GM12864 (cell line): ENCODE measurements at places on chromosomes 6 and 20.

DNA sequence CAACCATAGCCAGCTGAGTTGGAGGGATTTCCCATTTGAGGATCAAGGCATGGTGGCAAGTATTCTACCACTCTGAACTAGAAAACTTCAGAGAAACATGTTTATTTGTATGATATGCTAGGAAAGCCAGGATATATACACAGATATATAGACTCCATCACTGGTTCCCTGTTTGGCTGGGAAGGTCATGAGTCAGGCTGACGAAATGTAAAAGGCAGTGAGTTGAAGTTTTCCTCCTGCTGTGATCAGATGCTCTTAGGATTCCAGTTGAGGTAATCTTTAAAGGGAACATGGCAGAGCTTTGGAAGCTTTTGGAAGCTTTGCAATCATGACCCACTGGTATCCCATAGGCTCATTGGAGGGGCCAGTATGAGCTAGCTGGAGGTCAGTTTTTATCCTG is 1369.1 kb downstream of the EPHA7 start:
- no peak for DNase-seq

- DNase-seq, result no peak
These were observed 17.4 kb downstream of the EZR start for GRCh38 chr6:158801655-158802294.

DNA sequence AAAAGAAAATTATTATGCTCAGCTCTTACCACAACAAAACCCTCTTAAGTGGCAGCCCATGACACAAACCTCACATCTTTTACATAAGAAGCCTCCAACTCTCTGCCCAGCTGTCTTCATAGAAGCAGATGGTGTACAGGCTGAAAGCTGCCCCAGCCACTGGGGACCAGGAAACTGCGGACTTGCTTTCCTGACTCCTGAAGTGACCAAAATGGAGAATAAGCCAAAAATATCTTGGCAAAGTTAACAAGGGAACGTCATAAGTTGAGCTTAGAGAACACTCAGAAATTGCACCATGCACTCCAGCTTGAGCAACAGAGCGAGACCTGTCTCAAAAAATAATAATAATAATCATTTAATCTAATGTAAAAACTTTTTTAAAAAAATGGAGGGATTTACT is 160.3 kb upstream of the CDYL start:
- DNase-seq, result no peak

- DNase-seq, result no peak
These were observed 313.9 kb downstream of the UBE3D start for GRCh38 chr6:82751718-82752117.

DNA sequence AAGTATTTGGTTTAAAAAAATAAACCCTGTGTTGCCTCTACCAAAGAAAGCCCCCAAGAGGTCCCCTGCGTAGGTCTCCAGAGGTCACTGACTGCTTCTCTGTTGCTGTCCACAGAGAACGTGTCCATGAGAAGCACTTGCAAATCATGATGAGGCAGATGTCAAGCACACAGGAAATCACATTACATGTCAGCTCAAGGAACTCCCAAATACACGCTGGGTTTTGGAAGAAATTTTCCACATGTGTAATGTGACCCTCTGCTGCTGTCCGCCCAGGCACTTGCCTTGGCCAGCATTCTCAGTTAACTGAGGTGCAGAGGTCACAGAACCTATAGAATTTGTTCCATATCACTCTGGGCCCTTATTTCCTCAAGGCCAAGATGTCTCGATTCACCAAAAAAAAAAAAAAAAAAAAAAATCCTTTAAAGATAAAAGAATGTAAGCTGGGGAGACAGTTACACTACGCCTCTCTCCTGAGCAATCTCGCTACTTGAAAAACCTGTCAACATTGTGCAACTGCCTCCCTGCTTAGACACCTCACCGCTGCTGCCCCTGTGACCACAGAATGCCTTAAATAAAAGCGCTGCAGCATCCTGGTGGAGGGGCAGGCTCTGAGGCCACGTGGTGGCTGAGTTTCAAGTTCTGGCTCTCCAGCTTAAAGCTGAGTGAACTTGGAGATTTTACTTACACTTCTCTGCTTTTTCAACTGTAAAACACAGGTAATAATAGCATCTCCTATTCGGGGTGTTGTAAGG is 42.3 kb downstream of the SLC22A23 start:
- DNase-seq, result no peak

GRCh38 chr6:17103715-17104114 is 1.9 kb downstream of the STMND1 start:
- no peak for DNase-seq

GRCh38 chr6:9523462-9523861 is 891.4 kb downstream of the TFAP2A start:
- no peak for DNase-seq

- peak; percentile 70 for DNase-seq
These were observed 29.9 kb upstream of the ZNF184 start for GRCh38 chr6:27502508-27503435.

DNA sequence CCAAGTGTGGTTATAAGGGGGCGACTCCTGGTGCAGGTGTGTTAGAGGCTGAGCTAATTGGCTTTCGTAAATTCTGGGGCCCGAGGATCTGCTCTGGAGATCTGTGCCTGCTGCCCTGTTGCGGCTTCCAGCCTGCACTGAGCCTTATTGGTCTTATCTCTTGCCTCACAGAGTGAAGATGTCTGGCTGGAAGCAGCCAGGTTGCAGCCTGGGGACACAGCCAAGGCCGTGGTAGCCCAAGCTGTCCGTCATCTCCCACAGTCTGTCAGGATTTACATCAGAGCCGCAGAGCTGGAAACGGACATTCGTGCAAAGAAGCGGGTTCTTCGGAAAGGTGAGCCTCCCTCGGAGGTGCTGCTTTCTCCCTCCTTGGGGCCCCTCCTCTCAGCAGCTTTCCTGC is 20.0 kb downstream of the PRPF6 start:
- no peak for DNase-seq

GRCh38 chr20:54497931-54498718 is 22.7 kb downstream of the DOK5 start:
- no peak for DNase-seq

- no peak for DNase-seq
These were observed 165.4 kb upstream of the GMDS start for GRCh38 chr6:2410656-2411380.

DNA sequence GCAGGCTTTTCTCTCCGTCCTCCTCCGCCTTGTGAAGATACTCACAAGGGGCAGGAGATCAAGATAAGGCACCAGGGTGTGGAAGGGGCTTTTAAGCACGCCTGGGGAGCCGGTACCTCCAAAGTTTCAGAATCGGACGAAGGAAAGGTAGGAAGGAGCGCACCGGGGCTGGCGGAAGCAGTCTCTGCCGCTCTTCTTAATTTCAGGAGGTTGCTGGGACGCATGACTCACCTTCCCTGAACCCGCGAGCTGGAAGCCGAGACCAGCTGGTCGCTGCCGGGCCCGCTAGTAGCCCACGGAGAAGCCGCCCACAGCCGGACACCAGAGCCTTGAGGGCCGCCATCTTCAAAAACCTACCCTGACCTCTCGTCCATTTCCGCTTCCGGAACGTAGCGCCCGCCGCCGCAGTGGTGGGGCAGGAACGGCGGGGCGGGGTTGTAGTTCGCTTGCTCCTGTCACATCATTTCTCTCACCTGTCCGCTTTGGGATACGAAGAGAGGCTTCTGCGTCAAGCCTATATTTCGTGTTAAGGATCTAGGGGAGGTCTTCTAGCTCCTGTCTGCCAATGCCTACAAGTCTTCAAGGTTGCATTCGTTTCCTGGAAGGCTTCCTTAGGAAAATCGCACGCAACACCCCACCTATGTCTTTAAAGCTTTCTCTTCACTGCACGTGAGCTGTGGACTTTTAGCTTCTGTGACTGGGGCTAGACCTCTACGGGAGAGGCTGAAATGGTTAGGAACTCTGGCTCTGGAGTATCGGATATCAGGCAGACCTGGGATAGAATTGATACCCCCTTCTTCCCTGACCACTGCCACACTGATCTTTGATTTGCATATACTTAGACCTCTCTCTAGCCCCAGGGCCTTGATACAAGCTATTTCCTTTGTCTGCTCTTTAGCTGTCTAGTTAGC is at the start of gene MRPS18A:
TSS of gene MRPS18A (minus strand) at position 355 of the 911 bp plus-strand sequence. CDS start at position 343, 12 bp downstream.
- DNase-seq, result no peak

DNA sequence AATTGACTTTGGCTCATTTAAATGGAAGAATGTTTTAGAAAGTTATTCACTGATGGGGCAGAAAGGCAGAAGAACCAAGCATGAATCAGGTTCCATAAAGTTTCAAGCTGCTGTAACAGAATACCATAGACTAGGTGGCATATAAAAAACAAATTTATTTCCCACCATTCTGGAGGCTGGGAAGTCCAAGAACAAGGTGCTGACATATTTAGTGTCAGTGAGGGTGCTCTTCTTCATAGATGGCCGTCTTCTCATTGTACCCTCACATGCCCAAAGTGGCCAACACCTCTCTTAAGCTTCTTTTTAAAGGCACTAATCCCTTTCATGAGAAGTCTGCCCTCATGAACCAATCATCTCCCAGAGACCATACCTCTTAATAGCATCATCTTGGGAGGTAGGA is 560.2 kb upstream of the FLRT3 start:
- no peak for DNase-seq

GRCh38 chr6:15987569-15987968 is 141.3 kb upstream of the MYLIP start:
- DNase-seq, result no peak

DNA sequence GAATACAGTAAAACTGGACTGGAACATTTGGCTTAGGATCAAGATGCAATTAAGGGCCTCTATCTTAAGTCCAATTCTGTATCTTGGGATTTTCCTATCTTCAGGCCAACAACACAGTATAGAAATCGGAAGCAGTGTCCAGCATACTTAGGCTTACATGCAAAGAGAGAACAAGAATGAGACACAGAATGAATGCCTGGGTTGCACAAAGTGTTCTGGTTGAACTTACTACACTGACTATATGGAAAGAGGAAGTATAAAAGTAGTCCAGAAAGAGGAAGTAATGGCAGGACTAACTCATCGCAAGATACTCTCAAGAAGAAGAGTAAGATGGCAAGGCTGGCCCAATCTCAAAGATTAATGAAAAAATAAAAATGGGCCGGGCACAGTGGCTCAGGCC is 87.6 kb downstream of the BTBD9 start:
- peak; percentile 65 for DNase-seq

DNA sequence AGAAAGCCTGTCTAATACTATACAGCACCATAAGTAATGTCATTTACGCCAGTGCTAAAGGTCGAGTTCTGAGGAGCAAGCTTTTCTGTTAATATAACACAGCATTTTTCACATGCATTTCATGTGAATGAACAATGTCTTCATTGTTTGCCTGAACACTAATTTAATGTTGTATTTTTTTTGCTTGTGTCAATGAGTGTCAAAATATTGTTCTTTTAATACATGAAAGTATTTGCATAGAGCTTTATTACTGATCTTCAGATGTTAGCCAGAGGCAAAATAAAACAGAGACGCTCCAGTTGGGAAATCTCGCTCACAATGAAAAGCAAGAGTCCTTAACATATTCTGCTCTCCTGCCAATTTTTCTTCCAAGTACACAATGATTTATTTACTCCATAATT is 151.8 kb downstream of the FOXC1 start:
- no peak for DNase-seq

- DNase-seq, result no peak
These were observed 2.1 kb downstream of the EZR start for GRCh38 chr6:158816803-158817727.

- no peak for DNase-seq
These were observed 25.8 kb downstream of the BHLHE23 start for GRCh38 chr20:62980970-62981369.

DNA sequence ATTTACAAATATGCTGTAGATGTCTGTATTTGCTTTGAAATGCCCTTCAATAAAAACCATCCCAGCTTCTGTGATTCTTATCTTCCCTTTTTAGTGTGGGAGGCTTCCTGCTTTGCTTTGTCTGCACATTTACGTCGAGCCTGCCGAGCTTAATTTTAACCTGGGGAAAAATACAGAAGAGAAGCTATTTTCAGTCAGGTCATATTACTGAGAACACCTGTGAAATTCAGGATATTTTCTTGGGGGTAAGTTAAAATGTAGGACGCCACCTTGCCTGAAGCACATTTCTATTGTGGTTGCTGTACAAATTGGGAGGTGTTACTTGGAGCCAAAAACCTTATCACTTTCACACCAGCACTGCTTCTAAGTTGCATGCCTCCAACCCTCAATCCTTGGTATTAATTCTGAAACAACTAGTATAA is 43.6 kb upstream of the FUCA2 start:
- no peak for DNase-seq

DNA sequence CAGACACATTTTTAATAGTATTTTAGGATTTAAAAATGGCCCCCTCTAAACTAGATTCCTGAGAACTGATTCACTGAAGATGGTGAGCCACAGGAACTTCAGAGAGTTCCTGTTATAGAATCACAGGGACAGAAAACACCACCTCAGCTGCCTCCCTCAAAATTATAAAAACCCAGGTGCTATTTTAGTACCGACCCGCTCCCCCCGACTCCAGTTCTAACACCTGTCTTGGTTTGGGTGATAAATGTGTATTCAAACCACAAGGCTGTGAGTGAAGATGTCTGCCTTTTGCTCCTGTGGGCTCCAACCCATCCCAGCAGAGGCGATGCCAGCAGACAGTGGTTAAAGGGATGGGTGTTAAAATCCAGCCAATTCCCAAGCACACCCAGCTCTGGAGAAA is 127.4 kb upstream of the LY86 start:
- DNase-seq, result no peak

GRCh38 chr6:132937466-132937906 is 123.1 kb downstream of the RPS12 start:
- DNase-seq, result no peak

GRCh38 chr20:1507276-1507675 is 16.1 kb upstream of the SIRPB2 start:
- DNase-seq, result no peak

DNA sequence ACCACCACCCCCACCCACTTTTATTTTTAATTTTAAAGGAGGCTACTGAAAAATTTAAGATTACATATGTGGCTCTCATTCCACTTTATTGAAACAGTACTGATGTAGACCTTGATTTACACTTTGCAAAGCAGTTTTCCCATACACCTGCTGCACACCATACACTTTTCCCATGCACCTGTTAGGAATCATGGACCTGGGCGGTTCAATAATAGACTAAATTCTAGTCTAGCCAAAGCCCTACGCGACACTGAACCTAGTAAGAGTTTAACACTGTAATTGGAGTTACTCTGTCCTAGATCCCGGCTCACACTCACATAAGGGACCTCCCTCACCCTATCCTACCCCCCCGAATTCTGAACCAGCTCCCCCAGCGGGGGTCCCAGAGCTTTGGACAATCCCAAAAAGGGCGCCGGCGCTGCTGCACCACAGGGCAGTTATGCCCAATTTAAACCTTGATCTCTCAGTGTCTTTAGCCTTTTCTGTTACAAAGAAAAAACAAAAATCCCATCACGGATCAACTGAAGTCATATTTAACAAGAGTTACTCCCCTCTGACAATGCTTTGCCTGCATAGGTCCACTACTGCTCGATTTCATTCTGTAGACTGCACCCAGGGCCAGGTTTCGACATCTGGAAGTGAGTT is 2.4 kb upstream of the GCLC start:
- no peak for DNase-seq

DNA sequence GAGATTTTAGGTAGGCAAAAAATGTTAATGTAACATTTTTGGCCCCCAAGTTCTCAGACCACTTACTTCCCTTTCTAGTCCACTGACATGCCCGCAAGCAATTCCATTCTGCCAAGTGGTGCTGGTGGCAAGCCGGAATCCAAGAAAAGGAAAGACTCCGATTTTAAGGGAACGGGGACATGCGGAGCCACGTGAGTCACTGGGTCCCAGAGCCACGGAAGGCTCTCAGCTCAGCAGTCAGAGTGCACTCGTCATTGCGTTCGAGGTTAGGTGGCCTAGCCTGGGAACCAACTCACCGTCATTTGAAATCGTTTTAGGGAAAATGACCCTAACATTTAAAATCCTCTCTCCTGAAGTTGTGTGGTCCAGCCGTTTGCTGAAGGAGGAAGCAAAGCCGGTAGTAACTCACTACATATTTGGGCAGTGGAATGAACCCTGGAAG is 711 bp upstream of the SIRT5 start:
- DNase-seq, result no peak
